ENCODE measurements at places on chromosomes 5 and 9. TPM values are rescaled to one million over a fixed set of nuclear protein-coding genes. Genes with fewer than 3 reads are reported as not detected.

Gene PCDHGA3
- total RNA-seq: 0.49 TPM

Gene FOXD4L3
- total RNA-seq: not detected

Gene FRMPD1
- not detected for total RNA-seq

Gene GAS1
- under 0.01 TPM for total RNA-seq

Gene C5orf58
- total RNA-seq: not detected

Gene GFI1B
- not detected for total RNA-seq

Gene ALDH1A1
- total RNA-seq: 112 TPM

Gene ADAMTS2
- total RNA-seq: 0.30 TPM

Gene OSMR
- 7.3 TPM for total RNA-seq
